Heart left ventricle (tissue), 16 donors: ENCODE measurements at places on chromosomes 2 and 18. TPM values are rescaled to one million over a fixed set of nuclear protein-coding genes. Genes with fewer than 3 reads are reported as not detected.

DNA sequence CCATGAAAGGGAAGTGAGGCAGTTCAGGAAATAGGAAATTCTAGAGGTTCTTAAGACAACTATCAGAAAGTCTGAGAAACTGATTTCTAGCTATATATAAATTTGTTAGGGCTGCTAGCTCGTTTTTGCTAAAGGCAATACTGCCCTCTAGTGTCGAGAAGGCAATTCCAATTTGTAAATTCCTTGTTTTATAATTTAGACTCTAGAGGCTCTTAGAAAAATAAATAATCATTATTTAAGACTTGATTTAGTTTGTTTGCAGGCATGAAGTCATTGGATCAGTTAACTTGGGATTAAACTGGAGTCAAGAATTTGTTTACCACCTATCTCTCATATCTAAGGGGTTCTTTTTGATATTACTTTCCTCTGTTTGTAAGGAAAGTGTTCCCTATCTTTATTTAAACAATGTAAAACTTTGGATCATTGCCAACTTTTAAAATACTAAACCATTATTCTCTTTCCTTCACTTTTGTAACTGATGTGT, 66.2 kb downstream of the ACVR2A start:
- H3K4me3 ChIP-seq, result no peak overlapping the region
- H3K4me1 ChIP-seq, result no peaks in the 10 kb centered on the region
- H3K36me3 ChIP-seq, result peaks cover 16% of the 10 kb centered on the region
- no peaks in the 10 kb centered on the region for H3K27me3 ChIP-seq

- DNase-seq, result no peak
- no peaks in the 10 kb centered on the region for H3K4me1 ChIP-seq
- no peak overlapping the region for H3K4me3 ChIP-seq
- H3K27ac ChIP-seq, result no peak overlapping the region
Measured at GRCh38 chr2:48065096-48065495, 158.8 kb upstream of the FBXO11 start.

Gene SERPINE2
- 26.6 TPM for total RNA-seq

DNA sequence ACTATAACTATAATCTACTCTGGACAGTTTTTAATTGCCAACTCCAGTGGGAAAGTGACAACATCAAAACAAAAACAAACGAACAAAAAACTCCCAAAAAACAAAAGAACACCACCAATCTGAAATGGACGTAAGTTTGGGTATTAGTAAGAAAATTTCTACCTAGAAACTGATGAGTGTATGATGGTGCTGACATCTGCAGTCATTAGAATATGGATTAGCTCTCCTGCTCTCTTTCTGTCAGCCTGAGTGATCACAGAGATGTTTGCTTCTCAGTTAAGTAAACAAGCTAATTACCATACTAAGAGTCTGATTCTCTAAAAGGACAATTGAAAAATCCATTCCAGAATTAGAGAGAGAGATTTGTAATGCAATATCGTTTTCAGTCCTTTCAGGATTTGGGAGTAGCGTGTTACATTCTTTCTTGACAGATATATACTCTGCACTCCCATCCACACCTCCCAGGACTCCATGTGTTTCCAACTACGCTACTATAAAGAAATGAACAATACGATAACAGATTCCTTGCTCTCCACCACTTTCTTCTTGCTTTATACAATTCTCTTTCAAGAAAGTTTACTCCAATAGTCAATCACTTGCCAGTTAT, 1347.4 kb upstream of the PIK3C3 start:
- H3K27me3 ChIP-seq, result no peaks in the 10 kb centered on the region
- no peak overlapping the region for H3K27ac ChIP-seq
- no peak for DNase-seq
- no peak overlapping the region for H3K4me3 ChIP-seq
- H3K4me1 ChIP-seq, result no peaks in the 10 kb centered on the region

DNA sequence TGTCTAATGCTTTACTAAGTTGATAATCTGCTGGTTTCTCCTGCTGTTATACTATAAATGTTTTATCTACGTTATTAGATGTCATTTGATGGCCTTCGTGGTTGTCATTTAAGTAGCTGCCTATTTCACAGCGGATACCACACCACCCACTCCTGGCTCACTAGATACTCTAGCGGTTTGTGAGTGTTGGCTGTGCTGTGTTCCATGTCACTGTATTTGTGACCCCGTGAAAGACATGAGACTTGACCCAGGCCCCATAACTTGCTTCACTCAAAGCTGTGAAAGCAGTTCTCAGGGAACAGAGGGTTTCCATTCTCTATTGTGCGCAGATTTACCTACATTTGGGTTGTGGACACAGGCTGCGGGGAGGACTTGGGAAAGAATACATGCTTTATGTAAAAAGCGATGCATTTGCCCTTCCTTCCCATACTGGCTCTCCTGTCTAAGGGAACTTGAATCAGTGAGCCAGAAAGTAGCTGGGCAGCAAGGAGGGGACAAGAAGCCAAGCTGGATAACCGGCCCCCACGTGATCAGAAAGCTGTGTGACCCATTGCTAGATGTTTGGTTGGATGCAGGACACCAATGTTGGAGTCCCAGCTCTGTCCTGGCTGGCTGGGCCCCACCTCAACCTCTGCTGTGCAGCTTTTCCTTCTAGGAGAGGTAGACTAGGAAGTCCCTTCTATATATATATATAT, 52.2 kb downstream of the PLB1 start:
- no peaks in the 10 kb centered on the region for H3K4me1 ChIP-seq
- no peak for DNase-seq
- H3K4me3 ChIP-seq, result no peak overlapping the region
- no peak overlapping the region for H3K27ac ChIP-seq
- no peaks in the 10 kb centered on the region for H3K36me3 ChIP-seq

Gene MTCL1
- 4.7 TPM for total RNA-seq

Gene CAPN14
- total RNA-seq, result 0.20 TPM

Gene EVX2
- total RNA-seq, result not detected

- DNase-seq, result peak; percentile 64
- H3K36me3 ChIP-seq, result no peaks in the 10 kb centered on the region
- peak overlapping the region; percentile 97 for H3K4me3 ChIP-seq
- peak overlapping the region; percentile 99 for H3K27ac ChIP-seq
- no peaks in the 10 kb centered on the region for H3K27me3 ChIP-seq
Measured at GRCh38 chr2:11343650-11344341, 640 bp downstream of the ROCK2 start.

DNA sequence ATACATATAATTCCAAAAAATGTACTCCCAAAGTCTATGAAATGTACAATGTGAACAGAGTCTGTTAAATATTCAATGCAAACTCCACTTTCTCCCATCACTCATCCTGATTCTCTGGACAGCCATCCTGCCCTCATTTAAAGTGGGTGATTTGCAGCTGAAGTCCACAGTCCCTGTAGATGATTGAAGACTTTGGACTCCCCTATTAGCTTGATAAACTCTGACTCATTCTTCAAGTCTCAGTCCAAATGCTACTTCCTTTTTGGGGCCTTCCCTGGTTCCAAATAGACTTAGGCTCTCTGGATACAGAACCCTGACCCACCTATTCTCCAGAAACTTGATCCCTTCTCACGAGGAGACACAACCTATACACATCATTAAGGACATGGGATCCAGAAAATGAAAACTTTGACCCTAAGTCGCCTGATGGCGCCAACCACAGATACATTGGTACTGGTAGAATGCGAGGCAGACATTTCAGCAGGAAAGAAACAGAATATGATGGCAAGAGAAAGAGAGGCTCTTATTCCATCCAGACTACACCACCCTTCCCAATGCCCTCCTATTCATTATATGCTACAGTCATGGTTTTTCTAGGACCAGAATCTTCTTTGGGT, 122.7 kb downstream of the VIT start:
- H3K4me3 ChIP-seq, result no peak overlapping the region
- no peaks in the 10 kb centered on the region for H3K27me3 ChIP-seq
- no peaks in the 10 kb centered on the region for H3K36me3 ChIP-seq
- H3K4me1 ChIP-seq, result no peaks in the 10 kb centered on the region

GRCh38 chr2:74148457-74149246, 940 bp upstream of the BOLA3 start:
- H3K27me3 ChIP-seq, result no peaks in the 10 kb centered on the region
- H3K36me3 ChIP-seq, result peaks cover 42% of the 10 kb centered on the region
- peak overlapping the region; percentile 81 for H3K27ac ChIP-seq
- DNase-seq, result no peak
- peak overlapping the region; percentile 71 for H3K4me3 ChIP-seq
- H3K4me1 ChIP-seq, result peaks cover 23% of the 10 kb centered on the region

Gene GAL3ST2
- total RNA-seq, result not detected

DNA sequence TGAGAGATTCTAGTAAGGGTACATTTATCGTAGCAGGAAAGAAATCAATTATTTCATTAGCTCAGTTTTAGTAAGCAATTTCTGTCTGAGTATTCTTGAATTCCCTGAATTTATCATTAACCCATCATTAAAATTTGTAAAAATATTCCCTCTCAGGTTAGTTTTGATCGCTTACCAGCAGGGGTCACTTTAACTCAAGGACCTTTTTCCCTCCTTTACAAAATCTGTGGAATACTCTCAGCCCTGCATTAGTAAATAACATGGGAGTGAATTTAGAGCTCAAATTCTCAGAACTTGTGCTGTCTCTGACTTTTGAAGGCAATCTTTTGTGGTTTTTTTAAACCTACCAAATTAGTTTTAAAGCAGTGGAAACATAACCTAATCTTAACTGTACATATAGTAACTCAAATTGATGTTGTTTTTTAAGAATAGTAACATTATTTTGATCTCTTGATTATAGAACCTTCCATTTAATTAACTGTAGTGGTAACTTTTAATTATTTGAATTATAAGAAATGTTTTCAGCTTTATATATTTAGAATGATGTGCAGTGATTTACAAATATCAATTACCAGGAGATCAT, 97.2 kb downstream of the AGPS start:
- DNase-seq, result no peak
- H3K36me3 ChIP-seq, result peaks cover 34% of the 10 kb centered on the region
- H3K27me3 ChIP-seq, result no peaks in the 10 kb centered on the region
- H3K27ac ChIP-seq, result no peak overlapping the region

DNA sequence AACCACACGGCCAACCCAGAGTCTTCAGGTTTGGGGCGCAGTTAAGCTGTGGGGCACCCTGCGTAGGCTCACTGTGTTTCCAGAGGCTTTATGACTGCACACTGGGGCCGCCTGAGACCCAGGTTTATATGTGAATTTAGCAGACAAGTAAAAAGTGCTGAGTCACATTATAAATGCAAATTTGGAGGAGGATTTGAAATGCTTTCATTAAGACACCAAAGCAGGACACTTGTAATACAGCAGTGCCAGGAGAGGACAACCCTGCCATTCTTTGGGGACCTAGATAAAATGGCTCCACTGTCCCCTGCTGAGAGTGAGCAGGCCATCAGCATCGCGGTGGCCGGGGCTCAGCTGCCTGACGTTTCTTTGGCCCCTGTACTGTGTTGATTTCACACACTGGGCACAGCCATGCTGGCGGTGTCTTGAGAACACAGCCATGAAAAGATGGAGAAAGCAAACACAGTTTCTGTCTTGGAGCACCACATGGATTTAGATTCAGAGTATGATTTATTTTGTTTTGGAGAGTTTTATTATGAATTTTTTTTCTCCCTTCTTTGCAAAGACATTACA, 10.2 kb downstream of the ACKR3 start:
- H3K27me3 ChIP-seq, result no peaks in the 10 kb centered on the region
- DNase-seq, result no peak
- H3K36me3 ChIP-seq, result peaks cover 35% of the 10 kb centered on the region
- H3K27ac ChIP-seq, result no peak overlapping the region
- peaks cover 17% of the 10 kb centered on the region for H3K4me1 ChIP-seq

DNA sequence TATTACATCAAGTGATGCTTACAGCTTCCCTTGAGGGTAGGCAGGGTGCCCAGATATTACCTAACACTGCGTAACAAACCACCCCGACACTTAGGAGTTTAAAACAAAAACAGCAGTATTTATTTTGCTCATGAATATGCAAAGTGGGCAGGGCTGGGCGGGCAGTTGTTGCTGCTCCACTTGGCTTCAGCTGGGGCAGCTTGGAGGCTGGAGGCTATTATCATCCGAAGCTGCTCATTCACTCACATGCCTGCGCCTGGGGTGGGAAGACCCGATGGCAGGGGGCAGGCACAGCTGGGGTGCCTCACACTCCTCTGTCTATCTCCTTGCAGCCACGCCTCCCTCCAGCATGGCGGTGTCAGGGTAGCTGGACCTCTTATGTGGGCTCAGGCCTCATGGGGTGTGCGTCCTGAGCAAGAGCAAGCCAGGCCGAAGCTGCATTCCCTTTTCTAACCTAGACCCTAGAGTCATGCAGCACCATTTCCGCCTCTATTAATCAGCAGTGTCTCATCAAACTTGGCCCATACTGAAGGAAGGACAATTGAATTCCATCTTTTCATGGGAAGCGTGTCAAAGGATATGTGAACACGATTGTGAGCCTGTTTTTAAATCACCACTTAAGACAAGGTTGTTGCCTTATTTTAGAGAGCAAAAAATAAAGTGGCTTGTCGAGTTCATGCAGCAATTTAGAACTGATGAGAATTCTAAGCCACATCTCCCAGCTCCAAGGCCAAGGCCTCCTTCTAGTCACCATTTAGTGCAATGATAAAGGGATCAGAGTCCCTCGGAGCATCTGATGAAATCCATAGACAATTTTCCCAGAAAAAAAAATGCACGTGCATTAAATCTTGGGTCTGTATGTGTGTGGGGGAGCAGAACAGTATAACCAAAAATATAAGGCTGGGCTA, 54.9 kb downstream of the SDC1 start:
- no peaks in the 10 kb centered on the region for H3K4me1 ChIP-seq
- H3K4me3 ChIP-seq, result no peak overlapping the region
- H3K27ac ChIP-seq, result no peak overlapping the region

DNA sequence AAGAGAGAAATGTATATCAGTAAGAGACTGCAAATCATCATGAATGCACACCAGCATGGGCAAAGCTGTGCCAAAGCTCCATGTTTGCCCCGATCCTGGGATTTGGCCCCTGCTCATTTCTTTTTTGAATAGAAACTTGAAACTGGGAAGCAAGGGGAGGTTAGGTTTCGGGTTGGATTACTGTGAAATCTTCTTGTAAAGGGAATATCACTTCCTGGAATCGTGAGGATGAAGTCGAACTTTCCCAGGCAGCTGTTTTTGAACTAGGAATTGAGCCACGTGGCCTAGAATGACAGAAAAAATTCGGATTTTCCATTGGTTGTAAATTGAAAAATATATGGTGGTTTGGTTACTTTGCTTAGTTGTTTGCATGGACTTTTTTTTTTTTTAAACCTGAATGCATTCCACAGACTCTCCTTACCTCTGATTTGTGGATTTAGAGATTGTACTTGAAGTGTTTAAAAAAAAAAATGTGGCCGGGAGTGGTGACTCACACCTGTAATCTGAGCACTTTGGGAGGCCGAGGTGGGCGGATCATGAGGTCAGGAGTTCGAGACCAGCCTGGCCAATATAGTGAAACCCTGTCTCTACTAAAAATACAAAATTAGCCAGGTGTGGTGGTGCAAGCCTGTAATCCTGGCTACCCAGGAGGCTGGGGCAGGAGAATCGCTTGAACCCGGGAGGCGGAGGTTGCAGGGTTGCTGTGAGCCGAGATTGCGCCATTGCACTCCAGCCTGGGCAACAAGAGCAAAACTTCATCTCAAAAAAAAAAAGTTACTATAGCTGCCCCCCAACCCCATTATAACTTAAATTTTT, 32.1 kb downstream of the GRHL1 start:
- no peak overlapping the region for H3K27ac ChIP-seq
- H3K27me3 ChIP-seq, result no peaks in the 10 kb centered on the region
- no peak for DNase-seq
- peaks cover 21% of the 10 kb centered on the region for H3K4me1 ChIP-seq

GRCh38 chr2:28428486-28428885, 35.8 kb downstream of the FOSL2 start:
- no peaks in the 10 kb centered on the region for H3K27me3 ChIP-seq
- DNase-seq, result no peak
- no peak overlapping the region for H3K4me3 ChIP-seq
- no peaks in the 10 kb centered on the region for H3K36me3 ChIP-seq
- H3K4me1 ChIP-seq, result no peaks in the 10 kb centered on the region
